Stomach (tissue), 19 donors: ENCODE measurements at places on chromosomes 4 and X. TPM values are rescaled to one million over a fixed set of nuclear protein-coding genes. Genes with fewer than 3 reads are reported as not detected.

- H3K27me3 ChIP-seq: no peaks in the 10 kb centered on the region
- no peak overlapping the region for H3K4me3 ChIP-seq
- H3K27ac ChIP-seq: no peak overlapping the region
- H3K36me3 ChIP-seq: no peaks in the 10 kb centered on the region
Observed at GRCh38 chr4:97252615-97253154, 890.6 kb downstream of the STPG2 start.

DNA sequence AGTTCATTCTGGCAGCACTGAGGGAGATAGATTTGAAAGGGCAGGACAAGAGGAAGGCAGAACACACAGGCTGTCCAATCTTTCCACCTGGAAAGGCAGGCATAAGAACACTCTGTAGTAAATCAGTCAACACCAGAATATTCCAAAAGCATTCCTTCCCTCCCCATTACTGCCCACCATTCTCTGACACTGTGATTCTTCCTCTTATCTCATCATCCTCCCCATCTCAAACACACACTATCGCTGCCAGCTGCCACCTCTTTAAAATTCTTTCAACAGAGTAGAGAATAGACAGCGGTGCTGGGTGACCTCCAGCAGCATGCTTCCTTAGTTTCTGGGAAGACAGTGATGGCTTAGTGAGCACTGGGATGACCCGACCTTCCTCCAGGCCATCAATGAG, 53.7 kb upstream of the MYOZ2 start:
- no peak overlapping the region for H3K27ac ChIP-seq
- no peaks in the 10 kb centered on the region for H3K36me3 ChIP-seq
- no peak overlapping the region for H3K4me3 ChIP-seq
- H3K4me1 ChIP-seq: no peaks in the 10 kb centered on the region
- no peak for DNase-seq

- H3K36me3 ChIP-seq: peaks cover 41% of the 10 kb centered on the region
- H3K27me3 ChIP-seq: no peaks in the 10 kb centered on the region
- peaks cover 14% of the 10 kb centered on the region for H3K4me1 ChIP-seq
- DNase-seq: peak; percentile 55
- peak overlapping the region; percentile 19 for H3K4me3 ChIP-seq
- H3K27ac ChIP-seq: peak overlapping the region; percentile 64
Observed at GRCh38 chrX:2484721-2485648, 15.8 kb downstream of the DHRSX start.

The PABPC5 gene
- 0.45 TPM for total RNA-seq
